OCI-M1 (cell line): ENCODE measurements at places on chromosomes 2 and 18.

DNA sequence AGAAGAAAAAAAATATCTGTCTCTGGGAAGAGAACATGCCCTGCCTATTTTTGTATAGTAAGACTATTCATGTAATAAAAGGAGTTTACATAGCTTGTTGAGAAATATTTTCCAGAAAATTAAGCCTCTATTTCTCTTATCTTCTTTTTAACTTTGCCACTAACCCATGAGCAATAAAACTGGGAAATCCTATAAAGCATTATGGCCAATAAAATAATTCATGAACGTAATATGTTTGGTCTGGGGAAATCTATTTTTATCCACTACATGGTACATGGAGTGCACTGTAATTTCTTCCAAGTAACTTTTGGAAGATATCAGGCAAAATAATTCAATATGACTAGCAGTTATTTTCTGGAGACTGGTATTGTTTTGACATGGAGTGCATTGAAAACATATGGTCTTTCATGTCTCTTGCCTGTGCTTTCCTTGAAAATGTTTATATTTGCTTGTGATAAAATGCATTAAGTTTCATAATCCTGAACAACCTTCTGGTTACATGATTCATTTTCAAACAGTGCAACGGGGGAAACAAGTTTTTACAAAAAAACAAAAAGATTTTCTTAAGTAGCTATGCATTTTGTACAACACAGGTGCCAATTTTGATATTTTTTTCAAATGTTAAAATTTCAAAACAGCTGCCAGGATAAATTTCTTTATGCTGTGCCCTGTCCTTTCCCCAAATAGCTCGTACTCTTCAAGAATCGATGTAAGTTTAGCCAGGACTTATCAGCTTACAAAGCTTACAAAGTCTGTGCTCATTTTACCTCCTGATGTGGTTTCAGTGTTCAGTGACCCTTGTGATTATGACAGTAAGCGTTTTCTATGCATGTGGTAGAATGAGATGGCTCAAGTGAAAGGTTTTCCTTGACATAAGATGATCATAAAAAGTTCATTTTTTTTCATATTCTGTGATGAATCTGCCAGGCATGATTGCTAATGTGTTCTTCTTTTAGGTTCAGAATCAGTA, 194.5 kb downstream of the UBE2E3 start:
- peak; percentile 78 for DNase-seq

GRCh38 chr2:24105816-24106215, 17.3 kb downstream of the PFN4 start:
- no peak for DNase-seq

- DNase-seq, result no peak
Measured at GRCh38 chr2:240477916-240478315, 42.5 kb downstream of the GPC1 start.

- DNase-seq, result no peak
Measured at GRCh38 chr2:236360496-236360895, 96.3 kb upstream of the ASB18 start.

- DNase-seq, result peak; percentile 7
Measured at GRCh38 chr2:140600116-140600515, 1530.7 kb downstream of the LRP1B start.

GRCh38 chr2:50754514-50754913, 277.4 kb downstream of the NRXN1 start:
- DNase-seq, result no peak

DNA sequence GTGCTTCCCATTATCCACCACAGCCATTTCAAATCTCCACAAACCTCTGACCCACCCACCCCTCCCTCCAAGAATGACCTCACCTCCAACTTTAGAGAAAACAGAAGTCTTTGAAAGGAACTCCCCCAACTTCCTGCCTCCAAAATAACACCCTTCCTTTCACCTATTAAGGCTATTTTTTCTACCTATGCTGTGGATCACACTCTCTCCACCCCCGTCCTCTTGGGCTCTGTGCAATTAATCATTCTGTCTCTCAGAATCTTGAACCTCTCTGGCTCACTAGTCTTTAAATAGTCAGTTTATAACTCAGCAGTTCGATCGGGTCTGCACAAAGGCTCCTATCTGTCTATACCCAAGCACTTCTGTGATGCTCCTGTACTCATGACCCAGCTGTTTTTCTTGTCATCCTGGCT, 37.3 kb upstream of the XPO1 start:
- peak; percentile 40 for DNase-seq

GRCh38 chr2:71003396-71003795, 8.7 kb upstream of the TEX261 start:
- no peak for DNase-seq

DNA sequence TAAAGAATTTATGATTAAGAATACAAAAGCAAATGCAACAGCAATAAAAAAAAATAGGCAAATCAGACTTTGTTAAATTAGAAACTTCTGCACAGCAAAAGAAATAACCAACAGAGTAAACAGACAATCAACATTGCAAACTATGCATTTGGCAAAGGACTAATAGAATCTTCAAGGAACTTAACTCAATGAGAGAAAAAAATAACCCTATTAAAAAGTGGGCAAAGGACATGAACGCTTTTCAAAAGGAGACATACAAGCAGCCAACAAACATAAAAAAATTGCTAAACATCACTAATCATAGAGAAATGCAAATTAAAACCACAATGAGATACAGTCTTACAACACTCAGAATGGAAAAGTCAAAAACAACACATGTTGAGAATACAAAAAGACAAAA, 166.0 kb upstream of the DSEL start:
- no peak for DNase-seq

DNA sequence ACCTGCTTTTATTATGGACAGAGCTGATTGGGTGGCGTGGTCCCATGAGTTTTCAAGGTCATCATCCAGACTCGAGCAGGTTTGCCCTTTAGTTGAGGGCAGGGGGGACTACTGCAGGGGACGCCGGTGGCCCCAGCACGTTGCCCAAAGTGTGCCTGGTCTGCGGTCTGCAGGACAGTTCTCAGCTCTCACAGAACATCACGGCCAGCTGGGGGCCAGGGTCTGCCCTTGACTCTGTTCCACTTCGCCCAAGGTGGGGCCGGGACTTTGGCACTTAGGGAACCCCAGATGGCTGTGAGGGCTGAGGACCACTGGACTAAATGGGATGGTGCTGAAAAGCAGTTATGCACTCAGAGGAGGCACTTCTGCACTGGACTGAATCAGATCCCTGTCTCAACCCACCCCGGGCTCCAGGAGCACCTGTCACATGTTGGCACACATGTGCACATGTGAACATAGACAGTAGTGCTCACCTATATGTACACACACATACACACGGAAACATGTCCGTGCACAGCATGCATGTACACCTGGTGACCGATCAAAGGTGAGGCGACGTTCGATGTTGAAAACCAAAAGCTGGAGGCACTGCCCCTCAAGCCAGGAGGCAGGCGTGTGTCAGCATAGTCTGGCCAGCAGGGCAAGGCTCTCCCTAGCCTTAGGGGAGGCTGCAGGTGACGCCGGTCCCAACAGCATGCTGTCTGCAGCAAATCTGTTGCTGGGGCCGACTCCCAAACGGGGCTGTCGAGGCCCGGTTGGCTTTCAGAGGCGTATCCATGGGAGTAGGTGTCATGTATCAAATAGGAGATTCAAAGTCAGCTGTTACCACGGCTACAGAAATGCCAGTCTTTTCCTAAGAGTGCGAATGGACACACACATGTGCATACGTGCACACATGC, 10.2 kb downstream of the ANO7 start:
- no peak for DNase-seq

GRCh38 chr2:157233506-157233905, 24.0 kb upstream of the GALNT5 start:
- peak; percentile 21 for DNase-seq

DNA sequence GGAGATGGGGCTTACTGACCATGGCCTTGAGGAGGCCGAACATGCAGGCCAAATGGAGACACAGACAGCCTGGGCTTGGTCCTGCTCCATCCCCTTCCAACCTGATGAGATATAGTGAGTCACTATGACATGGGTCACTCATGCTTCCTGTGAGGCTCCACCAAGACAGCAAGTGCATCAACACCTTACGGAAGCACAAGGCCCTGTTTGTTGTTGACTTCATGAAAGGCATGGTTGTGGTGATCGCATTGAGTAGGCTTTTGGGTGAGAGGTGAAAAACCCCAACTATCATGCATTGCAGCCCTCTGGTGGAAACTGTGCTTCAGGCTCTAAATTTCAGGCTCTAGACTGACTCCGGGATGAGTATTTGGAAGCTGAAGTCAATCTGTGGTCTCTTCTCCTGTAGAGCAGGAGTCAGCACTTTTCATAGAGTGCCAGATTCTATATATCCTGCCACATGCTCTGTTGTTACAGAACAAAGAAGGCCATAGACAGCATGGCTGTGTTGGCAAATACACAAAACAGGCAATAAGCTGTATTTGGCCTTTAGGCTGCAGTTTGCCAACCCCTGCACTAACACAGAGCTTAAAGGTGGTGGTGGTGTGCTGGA, 10.1 kb downstream of the IL37 start:
- no peak for DNase-seq

DNA sequence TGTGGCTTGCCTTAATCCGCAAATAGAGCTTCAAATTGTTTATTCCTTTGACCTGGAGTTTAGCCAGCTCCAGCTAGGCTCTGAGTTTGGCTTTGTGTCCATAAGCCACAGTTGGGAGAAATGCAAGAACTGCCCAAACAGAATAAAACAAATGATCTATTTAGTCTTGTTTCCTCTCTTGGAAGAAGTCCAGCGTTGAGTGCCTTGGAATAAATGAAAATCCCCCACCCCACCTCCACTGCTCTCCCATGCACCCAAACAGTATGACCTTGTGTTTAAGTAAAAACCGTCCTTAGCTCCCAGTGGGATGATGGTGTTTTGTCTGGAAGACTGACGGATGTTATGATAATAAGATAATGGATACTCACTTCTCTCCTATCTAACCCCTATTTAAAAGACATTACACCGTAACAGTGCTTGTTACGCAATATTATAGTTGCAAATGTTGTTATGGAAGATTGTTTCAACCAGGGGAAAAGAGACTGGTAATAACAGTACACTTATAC, 3.2 kb upstream of the SERPINE2 start:
- DNase-seq, result no peak

DNA sequence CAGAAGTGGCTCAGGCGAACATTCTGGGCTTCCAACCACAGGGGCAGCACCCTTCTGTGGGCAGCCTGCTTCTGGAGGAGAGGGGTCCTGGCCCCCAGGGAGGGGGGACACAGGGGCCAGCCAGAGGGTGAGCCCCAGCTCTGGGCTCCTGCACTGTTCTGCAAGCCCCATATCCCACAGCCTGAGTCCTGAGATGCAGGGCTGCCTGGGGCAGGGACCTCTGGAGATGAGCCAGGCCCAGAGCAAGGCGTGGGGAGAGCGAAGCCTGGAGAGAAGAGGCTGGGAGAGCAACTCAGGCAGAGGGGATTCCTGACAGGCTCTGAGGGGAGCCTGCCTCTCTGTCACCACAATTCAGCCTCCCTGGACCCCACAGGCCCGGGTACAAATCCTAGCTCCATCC, 13.5 kb upstream of the PRSS56 start:
- DNase-seq, result no peak

DNA sequence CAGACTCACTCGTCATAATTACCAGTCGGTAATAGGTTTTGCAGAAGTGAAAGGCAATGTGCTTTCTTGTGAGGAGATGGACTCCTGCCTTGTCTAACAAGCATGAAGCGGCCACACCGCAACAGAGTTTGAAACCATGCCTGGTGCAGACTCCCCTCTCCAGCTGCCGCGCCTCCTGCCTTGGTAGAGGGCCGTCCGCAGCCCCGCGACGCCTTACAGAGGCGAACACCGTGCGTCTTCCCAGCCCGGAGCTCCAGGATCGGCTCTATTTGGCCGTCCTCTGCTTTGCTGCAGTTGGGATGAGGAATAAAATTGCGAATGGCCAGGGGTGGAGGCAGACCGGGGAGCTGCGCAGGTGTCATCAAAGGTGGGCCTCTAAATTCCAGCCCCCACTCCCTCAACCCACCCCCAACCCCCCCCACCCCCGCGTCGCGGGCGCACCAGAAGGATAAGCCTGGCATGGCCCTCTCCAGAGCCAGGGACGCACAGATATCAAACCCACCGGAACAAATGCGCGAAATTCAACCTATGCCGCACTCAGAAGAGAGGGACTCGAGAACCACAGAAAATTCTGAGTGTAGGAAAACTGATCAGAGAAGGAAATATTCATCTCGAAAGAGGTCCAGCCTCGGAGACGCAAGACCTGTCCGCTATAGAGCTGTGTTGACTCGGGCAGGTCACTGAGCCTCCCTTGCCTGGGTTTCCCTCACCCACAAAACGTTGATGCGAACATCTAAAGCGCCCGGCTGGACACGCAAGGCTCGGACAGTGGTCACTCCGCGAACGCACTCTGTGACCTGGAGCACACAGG, 1.1 kb downstream of the TRABD2A start:
- DNase-seq, result no peak

- no peak for DNase-seq
Measured at GRCh38 chr2:6231166-6231565, 539.0 kb downstream of the SOX11 start.
